T-cell (primary cell): ENCODE measurements at places on chromosomes 13 and 19.

DNA sequence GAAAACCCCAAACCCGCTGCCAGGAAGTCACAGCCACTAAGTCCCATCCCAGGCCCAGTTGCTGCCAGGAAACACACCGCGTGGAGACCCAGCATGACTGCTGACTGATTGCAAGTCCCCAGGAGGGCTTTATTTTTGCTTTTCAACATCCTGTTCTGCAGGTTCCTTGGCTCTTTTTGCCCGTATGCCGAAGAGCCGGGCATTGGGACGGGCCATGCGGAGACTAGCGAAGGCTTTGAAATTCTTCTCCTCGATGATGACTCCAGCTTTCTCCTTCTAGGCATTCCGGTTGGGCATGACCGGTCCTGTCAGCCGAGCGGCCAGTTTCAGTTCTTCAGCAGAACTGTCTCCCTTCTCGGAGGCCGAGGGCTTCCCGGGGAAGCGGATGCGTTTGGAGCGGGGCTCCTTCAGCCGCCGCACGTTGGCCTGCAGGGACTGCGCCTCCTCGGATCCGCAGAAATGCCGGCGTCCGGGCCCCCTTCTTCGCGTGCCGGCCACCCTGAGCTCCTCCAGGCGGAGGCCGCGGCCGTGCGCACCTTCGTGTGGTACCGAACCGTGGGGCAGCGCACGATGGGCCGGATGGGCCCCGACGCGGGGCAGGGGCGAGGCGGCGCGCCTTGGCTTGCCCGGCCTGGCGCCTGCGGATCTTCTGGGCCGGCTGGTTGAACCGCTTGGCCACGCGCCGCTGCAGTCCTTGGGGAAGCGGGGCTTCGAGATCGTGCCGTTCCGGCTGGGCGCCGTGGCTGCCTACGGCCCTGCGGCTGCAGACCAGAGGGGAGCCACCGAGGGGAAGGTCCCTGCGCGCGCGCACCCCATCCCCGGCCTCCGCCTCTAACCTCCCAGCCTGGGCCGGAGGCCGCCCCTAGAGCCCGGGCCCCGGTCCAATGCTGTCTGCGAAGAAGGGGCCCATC is 15.2 kb downstream of the ZSCAN5C start:
- no peak for DNase-seq

- no peak for DNase-seq
These were observed 97.3 kb downstream of the SERP2 start for GRCh38 chr13:44470638-44471562.

- no peak for DNase-seq
These were observed 21.1 kb downstream of the SOHLH2 start for GRCh38 chr13:36193151-36193855.

DNA sequence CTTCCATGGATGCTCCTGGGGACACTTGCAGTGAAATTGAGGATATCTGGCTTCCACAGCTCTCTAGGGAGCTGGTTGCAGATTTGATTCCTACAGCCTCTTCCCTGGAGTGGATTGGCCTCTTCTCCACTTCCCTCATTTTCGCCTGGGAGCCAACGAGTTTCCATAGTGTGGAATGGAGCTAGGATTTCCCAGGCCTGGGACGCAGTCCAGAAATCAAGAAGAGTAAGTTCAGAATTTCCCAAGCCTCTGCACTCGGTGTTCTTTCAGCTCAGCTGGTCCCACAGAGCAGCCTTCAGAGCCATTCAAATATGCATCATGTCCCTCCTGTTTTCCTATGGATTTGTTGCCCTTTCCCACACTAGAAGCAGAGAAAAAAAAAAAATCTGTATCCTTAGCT is 68.2 kb downstream of the RAP2A start:
- no peak for DNase-seq

DNA sequence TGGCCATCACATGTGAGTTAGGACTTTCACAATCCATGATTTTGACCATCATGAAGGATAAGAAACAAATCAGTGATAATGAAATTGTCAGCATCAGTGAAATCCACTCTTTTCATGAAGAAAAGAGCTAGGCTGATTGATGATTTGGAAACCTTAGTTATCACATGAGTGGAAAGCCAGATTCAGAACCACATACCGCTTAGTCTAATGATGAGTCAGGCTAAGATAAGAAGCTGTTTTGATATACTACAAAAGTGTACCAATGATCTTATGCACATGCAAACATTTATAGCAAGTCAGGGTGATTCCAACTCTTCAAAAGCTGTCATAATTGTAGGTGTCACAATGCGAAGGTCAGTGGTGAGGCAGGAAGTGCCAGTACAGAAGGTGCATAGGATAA is 519.3 kb downstream of the GPC6 start:
- DNase-seq, result no peak

DNA sequence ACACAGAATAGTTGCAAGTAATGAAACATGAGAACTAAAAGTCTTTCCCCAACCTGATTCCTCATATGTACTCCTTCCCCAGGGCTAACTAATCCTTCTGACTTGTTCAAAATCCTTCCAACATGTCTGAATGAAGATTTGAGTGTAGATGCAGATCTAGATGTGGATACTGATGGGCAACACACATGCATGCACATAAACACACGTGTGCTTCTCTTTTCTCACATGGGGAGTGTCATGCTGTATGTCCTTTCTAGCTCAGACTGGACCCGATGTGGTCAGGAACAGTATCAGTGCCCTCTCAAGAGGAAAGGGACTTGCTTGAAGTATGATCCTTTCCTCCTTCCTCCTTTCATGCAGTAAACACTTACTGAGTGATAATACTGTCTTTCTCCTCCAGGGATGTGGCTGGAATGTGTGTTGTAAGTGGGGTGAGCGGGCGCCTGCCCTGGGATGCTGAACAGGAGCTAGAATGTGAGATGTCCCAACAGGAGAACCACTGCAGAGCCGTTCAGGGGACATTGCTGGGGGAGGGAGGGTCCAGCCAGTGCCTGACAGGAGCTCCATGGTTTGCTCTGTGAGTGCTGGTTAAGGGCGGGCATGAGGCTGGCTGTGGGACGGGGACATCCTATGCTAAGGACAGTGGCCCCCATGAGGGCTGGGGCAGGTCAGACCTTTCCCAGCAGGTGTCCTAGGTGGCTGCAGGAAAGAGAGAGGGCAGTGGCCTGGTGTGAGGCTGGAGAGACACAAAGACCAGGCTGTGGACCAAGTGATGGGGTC is 146.9 kb downstream of the TEX29 start:
- DNase-seq, result no peak

- no peak for DNase-seq
These were observed 6.9 kb upstream of the OVOL3 start for GRCh38 chr19:36103842-36104552.

- DNase-seq, result no peak
These were observed 54.1 kb downstream of the GJA3 start for GRCh38 chr13:20106742-20107141.

GRCh38 chr13:72998012-72998411 is 60.8 kb upstream of the KLF5 start:
- DNase-seq, result no peak

DNA sequence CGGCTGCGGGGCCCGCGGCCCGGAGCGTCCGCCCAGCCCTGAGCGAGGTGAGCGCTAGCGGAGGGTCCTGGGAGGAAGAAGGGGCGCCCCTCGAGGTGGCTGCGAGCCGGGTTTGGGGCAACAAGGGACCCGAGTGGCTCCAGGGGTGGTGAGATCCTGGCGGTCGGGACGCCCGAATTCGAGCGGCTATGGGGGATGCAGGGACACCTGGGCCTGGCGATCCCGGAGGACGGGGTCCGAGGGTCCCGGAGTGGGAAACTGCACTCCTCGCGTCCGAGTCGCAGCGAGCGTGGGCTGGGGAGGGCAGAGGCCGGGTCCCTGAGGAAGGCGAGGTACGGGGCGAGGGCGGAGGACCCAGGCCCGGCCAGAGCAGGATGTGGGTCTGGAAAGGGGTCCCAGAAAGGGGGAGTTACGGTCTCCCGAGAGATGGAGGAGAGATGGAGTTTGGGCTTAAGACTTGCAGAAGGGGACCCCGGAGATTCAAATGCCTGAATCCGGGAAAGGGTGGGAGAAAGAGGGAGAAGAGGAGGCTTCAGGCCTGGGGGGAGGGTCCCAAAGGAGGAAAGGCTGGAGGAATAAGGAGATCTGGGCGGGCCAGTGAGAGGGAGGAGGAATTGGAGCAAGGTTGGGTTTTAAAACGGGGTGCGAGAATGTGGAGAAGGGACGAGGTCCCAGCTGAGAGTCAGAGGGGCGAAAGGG is 542 bp downstream of the CACNG7 start:
- no peak for DNase-seq

DNA sequence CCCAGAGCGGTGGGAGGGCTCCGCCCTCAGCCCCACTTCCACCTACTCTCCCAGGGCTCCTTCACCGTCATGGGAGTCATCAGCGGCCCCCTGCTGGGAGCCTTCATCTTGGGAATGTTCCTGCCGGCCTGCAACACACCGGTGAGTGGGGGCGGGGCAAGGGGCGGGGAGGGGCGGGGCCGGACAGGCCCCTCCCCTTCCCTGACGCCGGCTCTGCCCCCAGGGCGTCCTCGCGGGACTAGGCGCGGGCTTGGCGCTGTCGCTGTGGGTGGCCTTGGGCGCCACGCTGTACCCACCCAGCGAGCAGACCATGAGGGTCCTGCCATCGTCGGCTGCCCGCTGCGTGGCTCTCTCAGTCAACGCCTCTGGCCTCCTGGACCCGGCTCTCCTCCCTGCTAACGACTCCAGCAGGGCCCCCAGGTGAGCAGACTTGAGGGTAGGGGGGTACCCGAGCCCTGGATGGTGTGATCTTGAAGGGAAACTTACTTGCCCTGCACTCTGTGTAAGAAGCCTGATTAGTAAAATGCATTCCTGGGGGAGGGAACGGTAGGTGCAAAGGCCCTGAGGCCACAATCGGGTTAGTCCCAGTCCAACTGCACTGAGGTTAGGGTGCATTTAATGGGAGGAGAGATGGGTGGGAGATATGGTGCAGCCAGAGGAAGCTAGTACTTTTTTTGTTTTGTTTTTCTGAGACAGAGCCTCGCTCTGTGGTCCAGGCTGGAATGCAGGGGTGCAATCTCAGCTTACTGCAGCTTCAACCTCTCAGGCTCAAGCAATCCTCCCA is 12.1 kb downstream of the SLC5A5 start:
- no peak for DNase-seq

DNA sequence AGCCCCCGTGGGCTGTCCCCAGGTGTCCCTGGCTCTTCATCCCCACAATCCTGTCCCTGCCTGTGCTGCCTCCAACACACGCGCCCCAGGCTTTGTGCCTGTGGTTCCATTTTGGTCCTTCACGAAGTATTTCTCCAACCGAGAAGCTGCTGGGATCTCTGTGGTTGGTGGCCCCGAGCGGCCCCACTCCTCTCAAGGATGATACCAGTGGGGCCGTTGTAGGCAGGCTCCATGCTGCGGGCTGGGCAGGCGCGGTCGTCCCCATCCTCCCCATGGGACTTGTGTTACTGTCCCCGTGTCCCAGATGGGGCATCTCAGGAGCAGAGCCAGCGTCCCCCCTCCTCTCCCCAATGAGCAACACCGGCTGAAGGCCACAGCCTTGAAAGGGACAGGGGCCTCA is 3.7 kb upstream of the ZNF554 start:
- DNase-seq, result no peak

GRCh38 chr19:32580353-32580900 is 563 bp upstream of the PDCD5 start:
- no peak for DNase-seq

DNA sequence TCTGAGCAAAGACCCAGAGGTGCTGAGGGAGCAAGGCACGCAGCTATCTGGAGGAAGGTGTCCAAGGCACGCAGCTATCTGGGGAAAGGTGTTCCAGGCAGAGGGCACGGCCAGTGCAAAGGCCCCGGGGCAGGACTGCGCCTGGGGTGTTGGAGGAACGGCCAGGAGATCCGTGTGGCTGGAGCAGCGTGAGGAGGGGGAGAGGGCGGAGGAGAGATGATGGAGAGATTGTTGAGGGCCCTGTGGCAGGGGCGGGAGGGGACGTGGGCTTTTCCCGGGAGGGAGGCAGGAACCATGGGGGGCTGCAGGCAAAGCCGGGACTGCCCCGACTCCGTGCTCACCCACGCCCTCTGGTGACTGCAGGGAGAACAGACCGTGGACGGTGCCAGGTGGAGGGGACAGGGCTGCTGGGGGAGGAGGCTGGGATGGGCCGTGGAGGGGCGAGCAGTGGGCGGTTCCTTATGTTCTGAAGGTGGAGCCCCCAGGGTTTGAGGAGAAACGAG is 13.3 kb upstream of the MISP start:
- peak; percentile 51 for DNase-seq

- DNase-seq, result no peak
These were observed 825.7 kb downstream of the OLFM4 start for GRCh38 chr13:53854321-53854720.

DNA sequence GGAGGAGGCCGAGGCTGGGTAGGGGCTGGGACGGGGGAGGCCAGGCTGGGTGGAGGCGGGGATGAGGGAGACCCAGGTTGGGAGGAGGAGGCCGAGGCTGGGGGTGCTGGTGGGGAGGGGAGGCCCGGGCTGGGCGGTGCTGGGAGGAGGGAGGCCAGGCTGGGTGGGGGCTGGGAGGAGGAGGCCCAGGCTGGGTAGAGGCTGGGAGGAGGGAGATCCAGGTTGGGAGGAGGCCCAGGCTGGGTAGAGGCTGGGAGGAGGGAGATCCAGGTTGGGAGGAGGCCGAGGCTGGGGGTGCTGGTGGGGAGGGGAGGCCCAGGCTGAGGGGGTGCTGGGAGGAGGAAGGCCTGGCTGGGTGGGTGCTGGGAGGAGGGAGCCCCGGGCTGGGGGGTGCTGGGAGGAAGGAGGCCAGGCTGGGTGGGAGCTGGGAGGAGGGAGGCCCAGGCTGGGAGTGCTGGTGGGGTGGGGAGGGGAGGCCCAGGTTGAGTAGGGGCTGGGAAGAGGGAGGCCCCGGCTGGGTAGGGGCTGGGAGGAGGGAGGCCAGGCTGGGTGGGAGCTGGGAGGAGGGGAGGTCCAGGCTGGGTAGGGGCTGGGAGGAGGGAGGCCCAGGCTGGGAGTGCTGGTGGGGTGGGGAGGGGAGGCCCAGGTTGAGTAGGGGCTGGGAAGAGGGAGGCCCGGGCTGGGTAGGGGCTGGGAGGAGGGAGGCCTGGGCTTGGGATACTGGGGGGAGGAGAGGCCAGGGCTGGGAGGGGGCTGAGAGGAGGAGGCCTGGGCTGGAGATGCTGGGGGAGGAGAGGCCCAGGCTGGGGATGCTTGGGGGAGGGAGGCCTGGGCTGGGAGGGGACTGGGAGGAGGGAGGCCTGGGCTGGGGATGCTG is 10.7 kb downstream of the TPGS1 start:
- DNase-seq, result no peak

- DNase-seq, result no peak
These were observed 125.1 kb upstream of the STARD13 start for GRCh38 chr13:33410619-33411018.

DNA sequence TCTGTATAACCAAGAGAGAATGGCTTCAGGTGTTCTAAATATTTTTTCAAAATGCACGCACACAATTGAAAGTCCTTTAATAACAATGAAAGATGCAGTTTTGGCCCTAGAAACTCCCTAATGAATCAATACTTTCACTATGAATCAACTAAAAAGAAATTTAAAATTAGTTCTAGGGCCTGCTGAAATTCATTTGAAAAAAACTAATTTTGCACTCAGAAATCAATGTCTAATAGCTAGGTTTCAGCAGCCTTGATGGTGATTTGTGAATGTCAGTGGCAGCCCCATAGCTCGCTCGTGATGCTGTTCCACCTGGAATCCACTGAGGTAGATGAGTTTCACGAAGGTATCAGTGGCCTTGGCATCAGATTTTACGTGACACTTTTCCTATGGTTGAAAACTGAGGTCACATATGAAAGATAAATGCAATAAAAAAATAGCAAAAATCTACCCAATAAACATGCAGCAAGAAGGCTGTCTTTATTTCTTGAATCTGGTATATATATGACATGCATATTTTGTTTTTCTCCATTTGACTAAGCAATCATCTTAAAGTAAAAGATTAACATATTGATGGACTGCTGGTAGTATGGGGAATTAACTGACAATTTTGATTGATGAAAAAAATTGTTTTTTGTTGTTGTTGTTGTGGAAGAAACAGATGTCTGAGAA is 141.0 kb downstream of the AKAP11 start:
- no peak for DNase-seq

- DNase-seq, result no peak
These were observed 4.1 kb downstream of the CCDC169 start for GRCh38 chr13:36293497-36293896.
